Cortex of kidney (tissue), 1 donor: ENCODE measurements at places on chromosomes 7 and 10.

- no peak for DNase-seq
Measured at GRCh38 chr7:37643876-37644275, 39.7 kb upstream of the GPR141 start.

DNA sequence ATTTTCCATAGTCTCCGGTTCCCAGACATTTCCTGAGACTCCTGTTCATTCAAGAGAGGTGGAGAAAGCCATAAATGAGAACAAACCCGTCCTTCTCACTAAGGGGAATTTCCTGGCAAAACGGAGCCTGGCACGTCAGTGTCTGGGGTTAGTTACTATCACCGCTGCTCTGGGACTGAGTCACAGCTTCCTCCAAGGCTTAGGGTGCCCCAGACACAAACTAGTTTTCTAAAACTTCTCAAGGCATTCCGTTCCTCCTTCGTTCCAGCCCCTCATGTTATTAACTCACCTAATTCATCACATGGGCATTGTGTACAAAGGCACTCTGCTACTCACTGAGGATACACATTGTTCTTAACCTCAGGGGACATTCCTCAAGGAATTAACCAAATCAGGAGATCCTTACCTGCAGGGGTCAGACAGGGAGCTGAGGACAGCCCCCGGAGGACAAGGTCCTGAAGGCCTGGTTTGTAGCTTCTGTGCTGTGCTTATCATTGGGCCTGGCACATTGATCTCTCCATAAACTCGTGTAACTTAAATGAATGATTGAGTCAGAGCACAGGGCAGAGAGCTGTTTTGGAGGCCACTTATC, 103.0 kb upstream of the KLF6 start:
- no peak for DNase-seq

DNA sequence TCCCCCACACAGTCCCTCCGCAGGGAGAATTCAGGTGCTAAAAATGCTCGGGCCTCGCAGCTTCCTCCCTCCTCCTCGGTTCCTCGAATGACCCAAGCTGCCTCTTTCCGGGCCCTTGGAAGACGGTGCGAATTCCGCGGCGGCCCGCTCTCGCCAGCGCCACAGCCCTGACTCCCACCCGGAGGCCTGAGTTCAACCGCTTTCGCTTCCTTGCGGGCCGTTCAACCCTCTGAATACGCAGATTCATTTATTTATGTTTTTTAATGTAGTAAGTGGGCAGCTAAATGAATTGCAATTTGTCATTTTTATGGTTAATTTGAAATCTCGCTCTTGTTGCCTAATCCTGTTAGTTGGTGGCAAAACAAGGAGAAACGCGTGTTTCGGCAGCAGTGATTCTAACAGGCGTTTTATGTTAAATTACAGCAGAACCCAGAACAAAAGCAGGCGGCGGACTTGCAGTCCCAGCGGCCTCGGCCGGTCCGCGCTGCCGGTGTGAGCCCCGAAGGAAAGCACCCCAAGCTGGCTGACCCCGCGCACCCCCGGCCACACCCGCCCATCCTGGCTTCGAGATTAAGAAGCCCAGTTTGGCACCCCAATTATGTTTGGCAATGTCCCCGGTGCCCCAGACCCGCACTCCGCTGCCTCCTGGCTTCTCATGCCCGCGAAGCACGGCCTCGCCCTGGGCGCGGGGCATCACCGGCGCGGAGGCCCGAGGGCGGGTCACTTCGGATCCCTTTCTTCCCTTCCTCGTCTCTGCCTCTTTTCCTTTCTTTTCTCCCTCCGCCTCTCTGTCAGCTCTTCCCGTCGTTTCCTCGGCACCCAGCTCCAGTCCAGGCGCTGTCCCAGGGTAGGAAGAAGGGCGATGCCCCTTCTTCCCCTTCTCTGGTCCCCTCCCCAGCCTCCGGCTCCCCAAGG, 75.9 kb downstream of the INSIG1 start:
- no peak for DNase-seq

- DNase-seq: no peak
Measured at GRCh38 chr7:14765731-14766130, 136.8 kb downstream of the DGKB start.

DNA sequence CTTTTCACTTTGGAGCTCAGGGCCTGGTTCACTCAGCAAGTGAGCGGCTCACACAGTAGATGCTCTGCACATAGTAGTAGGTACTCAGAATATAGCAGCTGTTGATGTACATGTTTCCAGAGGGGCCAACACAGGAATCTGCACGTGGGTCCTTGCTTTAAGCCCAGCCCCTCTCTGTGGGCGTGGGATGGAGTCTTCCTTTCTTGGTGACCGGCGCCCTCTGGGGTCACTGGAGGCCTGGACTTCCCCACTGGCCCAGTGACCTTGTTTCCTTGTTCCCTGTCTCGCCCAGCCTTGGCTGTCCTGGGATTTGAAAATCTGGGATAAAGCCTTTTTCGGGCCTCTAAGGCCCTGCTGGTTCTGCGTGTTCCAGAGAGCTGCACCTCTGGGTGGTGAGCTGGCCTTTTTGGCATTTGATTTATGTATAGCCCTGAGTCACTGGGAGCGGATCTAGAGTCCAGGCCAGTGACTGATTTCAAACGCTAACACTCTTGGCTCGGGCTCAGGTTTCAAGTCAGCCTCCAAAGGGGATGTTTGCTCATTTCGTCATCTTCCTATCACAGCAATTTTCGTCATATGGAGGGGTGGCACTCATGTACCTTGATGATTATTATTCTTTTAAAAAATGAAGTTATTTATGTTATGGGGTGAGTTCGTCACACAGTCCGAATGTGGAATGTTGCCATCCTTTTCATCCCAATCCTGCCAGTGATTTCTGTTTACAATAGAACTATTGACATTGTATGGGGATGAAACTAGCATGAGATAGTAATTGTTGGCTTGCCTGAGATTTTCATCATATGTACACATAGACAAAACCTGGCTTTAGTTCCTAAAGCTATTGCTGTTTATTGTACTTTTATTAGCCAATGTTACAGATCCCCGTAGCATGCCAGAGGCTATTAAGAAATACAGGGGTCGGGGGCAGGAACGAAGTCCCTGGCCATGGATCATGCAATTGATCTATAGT, 65.5 kb downstream of the CUX1 start:
- no peak for DNase-seq

GRCh38 chr10:48786606-48787282, 102.1 kb downstream of the WDFY4 start:
- no peak for DNase-seq

DNA sequence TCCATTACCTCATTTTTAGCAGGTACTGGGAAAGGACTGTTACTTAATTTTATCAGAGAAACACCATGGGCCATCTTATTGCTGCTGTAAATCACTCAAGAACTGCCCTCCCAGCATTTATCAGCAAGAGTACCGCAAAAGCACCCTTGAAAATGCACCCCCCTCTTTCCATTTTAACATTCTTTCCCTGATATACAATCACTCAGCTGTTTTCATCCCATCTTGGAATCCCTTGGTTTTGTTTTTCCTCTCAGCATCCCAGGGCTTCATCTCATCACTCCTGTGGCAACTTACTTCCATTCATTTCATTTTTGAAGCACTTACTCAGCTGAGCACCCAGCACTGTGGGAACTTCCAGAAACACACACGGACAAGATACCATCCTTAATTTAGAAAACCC, 36.5 kb downstream of the RAPGEF5 start:
- DNase-seq: no peak

GRCh38 chr10:79376751-79377556, 29.7 kb downstream of the PPIF start:
- no peak for DNase-seq

DNA sequence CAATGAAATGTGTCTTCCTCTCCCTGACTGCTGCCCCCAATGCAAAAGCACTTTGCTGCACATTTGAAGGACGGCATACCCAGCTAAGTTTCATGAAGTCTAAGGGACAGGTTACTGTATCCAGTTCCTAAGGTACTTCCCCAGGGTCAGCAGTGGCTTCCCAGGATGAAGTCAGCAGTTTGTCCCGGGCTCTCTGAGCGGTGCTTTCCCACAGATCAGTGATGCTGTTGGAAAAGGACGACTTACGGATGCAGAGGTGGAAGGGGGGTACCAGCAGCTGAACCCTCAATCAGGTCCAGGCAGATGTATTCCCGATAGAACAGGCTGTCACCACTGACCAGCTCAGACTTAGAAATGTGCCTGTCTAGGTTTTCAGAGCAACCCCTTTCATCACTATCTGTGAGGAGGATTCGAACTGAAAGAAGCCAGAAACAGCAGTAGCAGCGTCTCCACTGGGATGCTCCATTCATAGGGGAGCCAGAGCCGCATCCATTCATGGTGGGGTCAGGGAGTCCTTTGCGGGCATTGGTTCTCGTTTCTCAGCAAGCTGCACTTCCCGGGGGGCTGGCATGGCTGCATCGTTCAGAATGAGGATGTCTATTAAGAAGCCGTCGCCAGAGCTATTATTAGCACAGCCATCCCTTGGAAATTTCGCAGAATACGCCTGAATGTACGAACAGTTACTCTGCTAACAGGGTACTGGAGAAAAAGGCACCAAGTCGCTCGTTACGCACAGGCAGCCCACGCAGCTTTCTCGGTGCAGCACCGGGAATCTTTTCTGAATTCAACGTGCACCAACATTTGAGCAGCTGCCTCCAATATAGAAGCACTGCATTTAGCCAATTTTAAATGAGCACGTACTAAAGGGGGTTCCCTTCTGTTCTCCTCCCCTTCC, 303.7 kb downstream of the PRPF18 start:
- DNase-seq: no peak

GRCh38 chr10:128064970-128065580, 61.1 kb downstream of the MKI67 start:
- DNase-seq: no peak
